ENCODE measurements at places on chromosomes 7 and 10.

DNA sequence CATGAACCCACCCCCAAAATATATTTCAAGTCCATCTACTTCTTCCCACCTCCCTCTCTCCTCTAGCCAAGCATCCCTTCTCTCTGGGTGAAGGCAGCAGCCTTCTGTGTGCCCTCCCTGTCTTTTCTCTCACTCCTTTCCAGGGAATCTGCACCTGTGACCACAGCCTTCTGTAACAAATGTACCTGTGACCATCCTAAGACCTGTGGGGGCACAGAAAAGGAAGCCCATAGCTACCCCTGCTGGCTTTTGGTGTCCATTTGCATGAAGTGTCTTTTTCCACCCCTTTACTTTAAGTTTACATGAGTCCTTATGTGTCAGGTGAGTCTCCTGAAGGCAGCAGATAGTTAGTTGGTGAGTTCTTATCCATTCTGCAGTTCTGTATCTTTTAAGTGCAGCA is 2.0 kb upstream of the TBXAS1 start:
- no peak for DNase-seq

DNA sequence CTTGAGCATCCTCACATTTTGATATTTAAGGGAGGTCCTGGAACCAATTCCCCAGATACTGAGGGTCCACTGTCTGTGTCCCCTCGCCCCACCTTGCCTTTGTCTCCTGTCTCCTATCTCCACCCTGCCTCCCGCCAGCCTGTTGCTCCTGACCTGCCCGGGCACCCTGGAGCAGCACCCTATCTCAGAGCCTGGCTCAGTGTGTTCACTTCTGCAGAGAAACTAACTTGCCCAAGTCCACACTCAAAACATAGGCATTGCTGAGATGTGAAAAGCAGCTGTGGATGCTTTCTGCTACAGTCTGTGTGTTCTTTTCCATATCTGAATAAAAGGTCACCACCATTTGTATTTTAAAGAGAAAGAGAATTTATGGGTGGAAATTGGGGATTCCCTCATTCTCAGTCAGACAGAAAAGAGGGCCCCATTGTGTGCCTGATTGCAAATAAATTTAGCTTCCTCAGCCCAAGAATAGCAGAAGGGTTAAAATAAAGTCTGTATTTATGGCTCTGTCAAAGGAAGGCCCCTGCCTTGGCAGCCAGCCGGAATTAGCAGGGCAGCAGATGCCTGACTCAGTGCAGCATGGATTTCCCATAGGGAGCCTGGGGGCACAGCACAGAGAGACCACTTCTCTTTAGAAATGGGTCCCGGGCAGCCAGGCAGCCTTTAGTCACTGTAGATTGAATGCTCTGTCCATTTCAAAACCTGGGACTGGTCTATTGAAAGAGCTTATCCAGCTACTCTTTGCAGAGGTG is 161.3 kb downstream of the EGFR start:
- no peak for DNase-seq

DNA sequence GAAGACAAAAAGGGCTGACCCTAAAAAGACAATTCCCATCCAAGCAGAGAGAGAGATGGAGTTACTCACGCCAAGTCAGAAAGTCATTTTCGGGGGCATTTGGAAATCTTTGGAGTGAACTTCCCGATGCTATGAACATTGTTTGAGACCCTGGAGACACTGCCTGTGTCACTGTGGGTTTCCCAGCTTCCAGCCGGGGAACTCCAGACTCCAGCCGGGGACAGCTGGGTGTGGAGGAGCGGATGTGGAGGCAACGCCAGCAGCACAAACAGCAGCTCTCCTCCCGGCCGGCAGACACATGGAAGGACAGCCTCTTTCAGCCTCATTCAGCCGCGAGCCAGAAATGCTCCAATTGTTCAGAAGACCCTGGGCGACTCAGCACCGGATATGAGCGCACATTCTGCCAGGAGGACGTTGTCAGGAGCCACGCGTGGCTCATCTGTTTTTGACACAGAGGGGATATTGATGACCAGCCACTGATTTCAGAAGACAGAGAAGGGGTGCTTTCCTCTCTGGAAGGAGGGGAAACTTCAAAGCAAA is 97.6 kb downstream of the PRPF18 start:
- DNase-seq, result no peak

GRCh38 chr7:111758332-111758731 is 196.0 kb upstream of the IMMP2L start:
- no peak for DNase-seq

GRCh38 chr10:133364645-133365431 is 7.0 kb upstream of the FUOM start:
- DNase-seq, result no peak

GRCh38 chr10:20363684-20364083 is 533.4 kb downstream of the NEBL start:
- DNase-seq, result no peak

- no peak for DNase-seq
Measured at GRCh38 chr7:52005613-52006012, 689.0 kb upstream of the COBL start.

Measured in omental fat pad (tissue), 4 donors.